ENCODE measurements at places on chromosomes 11 and 22.

- DNase-seq, result no peak
Observed at GRCh38 chr22:36085476-36086169, 57.0 kb upstream of the RBFOX2 start.

DNA sequence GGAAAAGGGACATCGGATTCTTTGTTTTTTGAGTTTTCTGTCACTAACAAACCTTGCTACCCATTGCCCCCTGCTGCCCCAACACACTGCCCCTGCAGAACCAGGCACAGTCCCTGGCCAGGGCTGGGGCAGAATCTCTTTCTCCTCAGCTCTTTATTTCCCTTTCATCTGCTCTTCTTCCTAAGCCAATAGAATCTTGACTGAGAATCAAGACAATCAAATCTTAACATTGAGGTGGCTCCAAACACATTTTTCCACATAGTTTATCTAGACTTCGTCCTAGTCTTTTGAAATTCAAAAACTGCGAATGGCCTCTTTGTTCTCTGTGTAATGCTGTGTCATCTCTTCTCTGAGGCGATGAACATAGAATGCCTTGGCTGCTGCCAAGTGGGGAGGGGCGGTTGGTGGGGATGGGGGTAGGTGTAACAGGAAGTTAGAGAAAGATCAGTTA lies 16.1 kb upstream of the NTM start:
- DNase-seq, result no peak

DNA sequence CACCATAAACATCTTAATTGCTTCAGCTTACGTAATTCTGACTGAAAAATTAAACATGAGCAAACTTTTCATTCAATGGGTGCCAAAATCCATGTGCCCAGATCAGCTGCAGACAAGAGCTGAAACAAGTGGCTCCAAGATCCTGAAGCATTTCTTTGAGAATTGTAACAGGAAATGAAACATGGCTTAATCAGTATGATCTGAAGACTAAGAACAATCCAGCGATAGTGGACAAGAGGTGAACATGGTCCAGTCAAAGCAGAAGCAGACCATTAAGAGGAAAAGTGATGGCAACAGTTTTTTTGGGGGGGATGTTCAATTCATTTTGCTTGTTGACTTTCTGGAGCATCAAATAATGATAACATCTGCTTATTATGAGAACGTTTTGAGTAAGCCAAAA lies 1964.5 kb upstream of the RAG2 start:
- no peak for DNase-seq

- DNase-seq, result no peak
Observed at GRCh38 chr11:33197915-33198727, 36.8 kb upstream of the CSTF3 start.

GRCh38 chr22:31537019-31537535 lies 40.7 kb downstream of the SFI1 start:
- peak; percentile 29 for DNase-seq

DNA sequence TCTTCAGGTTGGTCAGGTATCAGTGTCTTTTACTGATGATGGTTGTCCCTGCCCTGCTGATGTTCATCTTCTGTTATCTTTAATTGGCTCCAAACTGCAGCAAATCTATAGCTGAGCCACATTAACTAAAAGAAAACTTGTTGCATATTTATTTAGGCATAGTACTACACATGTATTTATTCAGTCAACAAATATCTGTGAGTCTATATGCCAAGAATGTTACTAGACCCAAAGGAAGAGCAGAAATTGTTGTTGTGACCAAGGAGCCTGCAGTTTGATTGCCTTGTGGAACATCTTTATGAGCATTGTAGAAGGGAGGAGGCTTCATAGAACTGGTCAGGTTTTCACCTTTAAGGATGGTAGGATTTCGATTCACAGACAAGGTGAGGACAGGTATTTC lies 10.1 kb downstream of the BMAL1 start:
- DNase-seq, result no peak
